ENCODE measurements at places on chromosomes 12 and 14.
A peak's percentile ranks its signal among the peaks of the same experiment; 100 is the strongest.

- DNase-seq, result peak; percentile 47
Observed at GRCh38 chr12:112408621-112409020, 784 bp downstream of the RPL6 start.

DNA sequence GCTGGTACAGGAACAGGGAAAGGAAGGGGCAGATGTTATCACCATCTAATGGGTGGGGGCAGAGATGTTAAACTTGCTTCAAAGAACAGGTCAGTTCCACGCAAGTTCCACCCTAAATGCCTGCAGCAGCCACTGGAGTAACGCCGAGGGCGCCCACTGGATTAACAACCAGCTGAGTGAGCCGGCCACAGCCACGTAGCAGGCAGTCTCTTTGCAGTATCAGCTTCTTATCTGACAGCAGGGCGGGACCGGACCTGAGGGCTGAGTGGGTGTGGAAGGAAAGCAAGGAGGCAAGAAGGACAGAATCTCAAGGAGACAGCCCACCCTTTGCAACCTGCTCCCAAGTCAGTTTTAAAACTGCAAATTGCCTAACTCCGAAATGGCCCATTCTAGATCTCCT is 38.4 kb upstream of the FOXN3 start:
- no peak for DNase-seq

DNA sequence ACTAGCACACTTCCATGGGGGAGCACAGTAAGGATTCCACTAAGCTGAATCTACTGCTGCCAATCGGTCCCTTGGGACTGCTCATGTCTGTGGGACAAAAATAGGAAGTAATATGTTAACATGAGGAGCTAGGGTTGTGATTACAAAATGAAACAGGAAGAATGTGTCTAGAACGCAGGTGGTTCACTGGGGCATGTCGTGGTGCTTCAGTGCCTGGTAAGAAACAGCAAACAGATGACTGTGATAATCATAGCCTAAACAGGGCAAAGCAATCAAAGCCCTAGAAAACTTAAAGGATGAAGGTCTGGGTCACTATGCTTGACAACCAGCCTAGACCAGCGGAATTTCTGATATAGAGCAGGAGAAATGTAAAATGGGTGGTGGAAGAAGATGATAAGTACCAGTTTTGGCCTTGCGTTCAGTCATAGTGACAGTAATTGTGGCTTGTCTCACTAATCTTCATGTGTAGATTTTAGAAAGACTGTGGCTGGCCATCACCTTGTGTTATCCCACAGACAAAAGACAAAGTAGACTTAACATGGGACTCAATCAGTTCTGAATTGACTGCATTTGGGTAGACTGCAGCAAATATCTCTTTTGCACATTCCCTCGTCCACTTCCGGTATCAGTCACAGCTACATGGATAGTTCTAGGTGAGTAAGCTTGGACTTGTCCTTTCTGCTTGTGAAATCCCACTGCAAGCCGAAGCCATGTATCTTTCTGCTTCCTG is 51.4 kb downstream of the WASHC3 start:
- no peak for DNase-seq

DNA sequence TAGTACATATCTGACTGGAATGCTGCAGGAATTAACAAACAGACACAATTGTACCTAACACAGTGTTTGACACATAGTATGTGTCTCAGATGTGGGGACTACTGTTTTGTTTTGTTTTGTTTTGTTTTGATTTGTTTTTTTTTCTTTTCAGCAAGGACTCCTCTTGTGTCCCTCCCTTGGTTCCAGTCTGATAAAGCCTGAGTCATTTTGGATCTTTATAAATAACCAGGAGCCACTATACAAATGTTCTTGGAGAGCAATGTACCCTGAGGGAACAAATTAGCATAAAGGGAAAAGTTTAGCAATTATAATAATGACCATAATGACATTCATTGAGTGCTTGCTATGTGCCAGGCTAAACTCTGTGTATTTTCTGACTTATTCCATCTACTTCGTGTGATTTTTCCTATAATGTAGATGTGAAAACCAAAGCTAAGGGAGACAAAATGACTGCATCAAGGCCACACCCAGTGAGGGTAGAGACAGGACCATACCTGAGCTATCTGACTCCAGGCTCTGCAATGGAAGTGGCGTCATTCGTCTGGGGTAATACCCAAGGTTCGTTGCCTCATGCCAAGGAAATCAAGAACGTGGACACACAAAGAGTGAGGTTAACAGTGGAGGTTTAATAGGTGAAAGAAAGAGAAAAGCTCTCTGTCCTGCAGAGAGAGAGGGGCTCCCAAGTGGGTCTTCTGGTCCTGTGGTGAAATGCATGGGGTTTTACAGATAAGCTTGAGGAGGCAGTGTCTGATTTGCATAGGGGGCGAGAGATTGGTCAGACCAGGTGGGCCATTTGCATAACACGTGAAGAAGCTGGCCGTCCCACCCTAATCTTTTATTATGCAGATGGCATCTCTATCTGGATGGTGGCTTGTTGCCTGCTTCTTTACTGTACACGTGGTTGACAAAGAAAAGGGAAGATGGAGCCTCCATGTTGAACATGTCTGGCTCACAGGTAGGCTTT is 285.5 kb upstream of the SFSWAP start:
- DNase-seq, result no peak

DNA sequence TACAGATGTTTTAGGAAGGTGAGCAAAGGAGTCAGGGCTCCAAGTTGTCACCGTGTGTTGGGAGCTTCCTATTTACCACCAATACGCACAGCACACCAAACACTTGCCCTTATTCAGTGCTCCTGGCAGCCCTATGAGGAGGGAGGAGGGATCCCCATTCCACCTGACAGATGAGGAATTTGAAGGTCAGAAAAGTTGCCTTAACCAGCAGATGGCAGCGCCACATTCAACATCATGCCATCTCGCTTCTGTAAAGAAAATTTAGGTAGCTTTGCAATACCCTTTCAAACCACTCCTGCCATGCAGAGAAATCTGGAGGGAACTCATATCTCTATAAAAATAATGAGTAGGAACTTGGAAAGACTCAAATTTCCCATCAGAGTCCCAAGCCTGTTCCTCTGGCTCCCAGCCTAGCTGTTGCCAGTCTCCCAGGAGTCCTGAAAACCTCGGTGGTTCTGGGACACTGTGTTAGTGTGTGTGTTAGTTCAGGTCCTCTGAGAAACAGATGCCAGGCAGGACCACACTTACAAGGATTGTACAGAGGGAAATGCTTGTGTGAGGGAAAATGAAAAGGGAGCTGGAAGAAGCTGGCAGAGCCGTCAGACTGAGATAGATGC is 410.5 kb downstream of the MED13L start:
- no peak for DNase-seq

GRCh38 chr12:130203151-130203550 is 40.9 kb downstream of the FZD10 start:
- DNase-seq, result no peak

DNA sequence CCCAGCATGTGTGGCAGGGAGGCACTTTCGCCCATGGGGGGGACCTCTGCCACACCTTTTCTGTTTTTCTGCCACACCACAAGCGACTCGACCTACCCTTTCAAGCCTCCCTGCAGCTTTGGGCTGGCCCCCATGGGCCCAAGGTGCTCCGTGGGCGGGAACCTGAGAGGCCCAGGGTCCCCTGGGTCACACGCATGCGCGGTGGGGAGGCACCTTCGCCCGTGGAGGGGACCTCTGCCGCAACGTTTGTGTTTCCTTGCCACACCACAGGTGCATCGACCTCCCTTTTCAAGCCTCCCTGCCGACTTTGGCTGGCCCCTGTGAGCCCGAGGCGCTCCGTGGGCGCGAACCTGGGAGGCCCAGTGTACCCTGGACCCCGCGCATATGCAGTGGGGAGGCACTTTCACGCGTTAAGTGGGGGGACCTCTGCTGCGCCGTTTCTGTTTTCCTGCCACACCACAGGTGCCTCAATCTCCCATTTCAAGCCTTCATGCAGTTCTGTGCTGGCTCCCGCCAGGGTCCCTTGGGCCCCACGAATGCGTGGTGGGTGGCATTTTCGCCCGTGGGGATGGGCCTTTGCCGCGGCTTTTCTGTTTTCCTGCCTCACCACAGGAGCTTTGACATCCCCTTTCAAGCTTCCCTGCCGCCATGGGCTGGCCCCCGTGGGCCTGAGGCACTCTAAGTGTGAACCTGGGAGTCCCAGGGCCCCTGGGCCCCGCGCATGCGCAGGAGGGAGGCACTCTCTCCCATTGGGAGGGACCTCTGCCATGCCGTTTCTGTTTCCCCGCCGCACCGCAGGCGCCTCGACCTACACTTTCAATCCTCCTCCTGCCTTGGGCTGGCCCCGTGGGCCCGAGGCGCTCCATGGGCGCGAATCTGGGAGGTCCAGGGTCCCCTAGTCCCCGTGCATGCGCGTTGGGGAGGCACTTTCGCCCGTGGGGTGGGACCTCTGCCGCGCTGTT is 332.2 kb downstream of the ALG10 start:
- DNase-seq, result no peak

GRCh38 chr12:61414470-61414869 is 845.7 kb upstream of the USP15 start:
- DNase-seq, result no peak

DNA sequence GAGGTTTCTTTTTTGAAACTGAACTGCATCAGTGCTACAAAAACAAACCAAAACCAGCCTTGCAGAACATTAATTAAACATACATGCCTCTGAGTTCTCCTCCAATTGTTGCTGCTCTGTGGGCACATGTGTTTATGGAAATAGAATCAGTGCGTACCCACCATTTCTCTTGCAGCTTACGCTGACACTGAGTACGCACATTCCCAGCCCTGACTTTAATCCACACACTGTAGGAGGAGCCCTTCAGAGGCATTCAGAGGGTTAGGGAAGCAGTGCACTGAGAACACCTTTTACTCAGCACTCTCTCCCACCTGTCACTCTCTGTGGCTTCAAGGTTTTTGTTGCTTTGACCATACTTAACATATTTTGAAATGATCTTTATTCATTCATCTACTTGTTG is 250.5 kb upstream of the PWP1 start:
- DNase-seq, result no peak

GRCh38 chr12:3632754-3633153 is 120.2 kb downstream of the CRACR2A start:
- no peak for DNase-seq

GRCh38 chr12:76595056-76595455 is 35.5 kb upstream of the OSBPL8 start:
- no peak for DNase-seq

- DNase-seq, result no peak
Observed at GRCh38 chr12:107549651-107550480, 135.7 kb upstream of the PWP1 start.

GRCh38 chr12:130576371-130576816 is 139.7 kb downstream of the RIMBP2 start:
- no peak for DNase-seq

DNA sequence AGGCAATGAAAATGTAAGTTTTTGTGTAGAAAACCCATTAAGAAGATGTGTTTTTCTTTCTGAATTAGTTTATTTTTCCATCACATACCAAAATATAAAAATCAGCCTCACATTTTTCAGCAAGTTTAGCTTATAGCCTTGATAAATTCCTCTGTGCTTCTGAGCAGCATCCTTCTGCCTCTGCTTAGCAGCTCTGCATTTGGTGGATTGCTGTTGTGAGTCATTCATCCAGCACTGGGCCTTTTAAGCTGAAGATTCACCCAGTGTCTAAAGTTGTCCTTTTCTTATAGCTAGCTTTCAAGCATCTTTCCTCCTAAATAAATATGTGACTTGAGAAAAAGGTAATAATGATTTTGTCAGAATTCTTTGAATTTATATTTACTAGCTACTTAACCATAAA is 206.1 kb downstream of the PCNX1 start:
- no peak for DNase-seq

DNA sequence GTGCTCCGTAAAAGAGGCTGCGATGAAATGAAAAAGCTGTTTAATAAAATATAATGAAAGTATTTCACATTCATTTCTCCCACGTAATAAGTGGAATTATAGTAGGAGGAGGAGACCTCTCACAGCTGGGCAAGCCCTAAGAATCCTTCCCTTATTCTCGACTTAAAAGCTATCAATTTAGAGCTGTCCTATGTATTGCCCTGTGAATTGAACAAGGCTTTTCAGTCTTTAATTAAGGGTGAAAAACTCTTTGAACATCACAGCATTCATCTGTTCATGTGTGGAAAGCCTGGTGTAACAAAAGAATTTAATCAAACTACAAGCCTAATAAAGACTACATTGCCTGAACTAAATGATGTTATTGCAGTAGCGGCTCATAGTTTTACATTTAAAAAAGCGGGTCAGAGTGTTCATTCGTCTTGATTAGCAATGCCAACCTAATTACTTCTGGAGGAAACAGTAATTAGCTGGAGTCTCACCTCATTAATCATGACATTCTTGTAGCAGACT is 142.0 kb downstream of the ETNK1 start:
- no peak for DNase-seq

DNA sequence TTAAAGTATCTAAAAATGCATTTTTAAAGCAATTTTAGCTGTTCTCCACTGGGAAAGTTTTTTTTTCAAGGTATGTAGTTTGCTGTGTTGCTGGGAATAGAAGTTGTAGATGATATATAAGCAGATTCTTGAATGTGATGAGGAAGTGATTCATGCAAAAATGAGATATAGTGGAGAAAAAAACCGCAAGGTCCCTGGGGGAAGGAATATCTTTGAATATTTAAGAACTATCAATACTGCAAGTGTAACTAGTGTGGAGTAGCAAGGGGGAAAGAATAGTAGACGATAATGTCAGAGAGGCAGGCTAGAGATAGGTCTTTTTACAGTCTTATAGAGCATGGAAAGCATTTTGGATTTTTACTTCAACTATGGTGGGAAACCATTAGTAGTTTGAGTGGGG is 42.5 kb downstream of the PTCSC3 start:
- DNase-seq, result no peak

- DNase-seq, result peak; percentile 84
Observed at GRCh38 chr14:91835920-91836843, 31.2 kb downstream of the TC2N start.

DNA sequence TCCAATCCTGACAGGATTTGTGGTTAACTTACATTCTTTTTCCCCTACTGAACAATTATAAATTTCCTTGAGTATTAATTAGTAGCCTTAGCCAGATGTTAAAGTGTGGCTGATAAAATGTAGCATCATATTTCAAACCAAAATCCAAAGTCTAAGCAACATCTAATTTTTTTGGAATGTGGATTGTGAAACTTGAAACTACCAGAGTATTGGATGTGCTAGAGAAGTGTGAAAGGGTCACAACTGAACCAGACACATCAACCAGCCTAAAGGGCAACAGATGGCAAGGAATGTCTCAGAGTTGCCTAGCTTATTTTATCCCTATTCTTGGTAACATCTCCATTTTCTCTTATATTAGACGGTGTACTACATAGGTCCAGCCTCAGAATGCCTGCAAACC is 153.1 kb upstream of the DCN start:
- no peak for DNase-seq
